Esophagus squamous epithelium (tissue), 5 donors: ENCODE measurements at places on chromosomes 1 and 21. TPM values are rescaled to one million over a fixed set of nuclear protein-coding genes. Genes with fewer than 3 reads are reported as not detected.

SERTAD4 gene
- total RNA-seq = 16.8 TPM

TFF3 gene
- total RNA-seq = not detected

- no peak for DNase-seq
- no peak overlapping the region for H3K4me3 ChIP-seq
- no peak overlapping the region for H3K27ac ChIP-seq
- H3K27me3 ChIP-seq = no peaks in the 10 kb centered on the region
- H3K4me1 ChIP-seq = no peaks in the 10 kb centered on the region
Observed at GRCh38 chr1:101178341-101178687, 58.5 kb upstream of the S1PR1 start.

- H3K27me3 ChIP-seq = no peaks in the 10 kb centered on the region
- no peaks in the 10 kb centered on the region for H3K36me3 ChIP-seq
- DNase-seq = no peak
- no peak overlapping the region for H3K4me3 ChIP-seq
Observed at GRCh38 chr1:11602981-11603380, 51.2 kb downstream of the FBXO2 start.

GRCh38 chr1:204093421-204093717 lies 20.5 kb downstream of the SOX13 start:
- H3K4me3 ChIP-seq = no peak overlapping the region
- no peak for DNase-seq
- H3K36me3 ChIP-seq = no peaks in the 10 kb centered on the region
- peaks cover 78% of the 10 kb centered on the region for H3K4me1 ChIP-seq
- no peaks in the 10 kb centered on the region for H3K27me3 ChIP-seq
